ENCODE measurements at places on chromosomes 3 and 15.

GRCh38 chr3:114632757-114633424, 339.1 kb downstream of the TIGIT start:
- no peak for DNase-seq

- no peak for DNase-seq
Measured at GRCh38 chr3:13204177-13204581, 130.9 kb upstream of the IQSEC1 start.

- no peak for DNase-seq
Measured at GRCh38 chr3:137264843-137265330, 307.1 kb downstream of the IL20RB start.

DNA sequence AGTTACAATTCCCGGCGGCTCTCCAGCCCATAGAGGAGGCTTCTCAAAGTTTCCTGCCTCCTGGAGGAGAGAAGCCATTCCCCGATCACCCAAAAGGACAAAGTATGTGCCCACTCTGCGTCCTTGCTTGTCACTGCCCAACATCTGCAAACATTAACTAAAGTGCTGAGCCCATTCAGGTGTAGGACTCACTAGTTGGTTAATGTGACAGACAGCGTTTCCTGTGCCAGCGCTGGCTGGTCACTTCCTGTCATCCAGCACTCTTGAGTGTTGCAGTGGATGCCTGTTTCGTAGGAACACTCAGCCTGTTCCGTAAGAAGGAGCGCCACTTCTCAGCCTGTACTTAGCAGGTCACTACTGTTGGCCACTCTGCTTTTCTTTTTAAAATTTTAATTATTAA, 100.3 kb downstream of the APBA2 start:
- DNase-seq, result peak; percentile 53

DNA sequence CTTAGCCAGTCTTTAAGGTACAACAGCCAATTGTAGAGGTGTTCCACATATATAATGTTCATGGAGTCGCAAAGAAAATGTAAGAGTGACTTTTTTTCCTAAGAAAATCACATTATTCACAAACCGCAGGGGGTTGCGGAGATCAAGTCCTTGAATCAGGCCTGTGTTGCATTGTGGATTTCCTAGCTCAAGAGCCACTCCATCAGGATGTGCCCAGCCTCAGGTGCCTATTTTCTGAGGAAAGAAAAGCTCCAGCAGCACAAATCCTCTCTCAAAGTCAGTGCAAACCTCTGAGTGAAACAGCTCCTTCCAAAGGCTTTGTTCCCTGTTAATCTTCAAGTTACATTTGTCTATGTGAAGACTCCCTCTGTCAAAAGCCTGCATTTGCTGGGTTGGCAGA, 349.4 kb downstream of the CLSTN2 start:
- DNase-seq, result no peak

GRCh38 chr15:72339777-72340177, 19.8 kb upstream of the CELF6 start:
- no peak for DNase-seq

DNA sequence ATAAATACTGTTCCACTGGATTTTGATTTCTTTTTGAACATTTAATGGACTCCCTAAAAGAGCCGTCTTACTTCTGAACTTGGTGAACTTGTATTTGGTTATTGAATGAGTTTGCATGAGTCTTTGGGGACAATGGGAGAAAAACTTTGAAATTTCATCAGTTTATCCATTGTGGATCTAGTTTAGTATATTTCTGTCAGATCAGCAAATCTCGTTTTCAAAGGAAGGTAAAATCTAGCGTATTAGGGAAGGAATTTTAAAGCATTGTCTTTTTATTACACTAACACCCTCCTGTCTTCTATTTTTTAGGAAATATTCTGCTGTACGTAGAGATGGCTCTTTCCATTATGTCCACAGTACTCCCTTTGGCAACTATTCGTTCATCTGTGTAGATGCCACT, 12.8 kb downstream of the TMEM62 start:
- no peak for DNase-seq

DNA sequence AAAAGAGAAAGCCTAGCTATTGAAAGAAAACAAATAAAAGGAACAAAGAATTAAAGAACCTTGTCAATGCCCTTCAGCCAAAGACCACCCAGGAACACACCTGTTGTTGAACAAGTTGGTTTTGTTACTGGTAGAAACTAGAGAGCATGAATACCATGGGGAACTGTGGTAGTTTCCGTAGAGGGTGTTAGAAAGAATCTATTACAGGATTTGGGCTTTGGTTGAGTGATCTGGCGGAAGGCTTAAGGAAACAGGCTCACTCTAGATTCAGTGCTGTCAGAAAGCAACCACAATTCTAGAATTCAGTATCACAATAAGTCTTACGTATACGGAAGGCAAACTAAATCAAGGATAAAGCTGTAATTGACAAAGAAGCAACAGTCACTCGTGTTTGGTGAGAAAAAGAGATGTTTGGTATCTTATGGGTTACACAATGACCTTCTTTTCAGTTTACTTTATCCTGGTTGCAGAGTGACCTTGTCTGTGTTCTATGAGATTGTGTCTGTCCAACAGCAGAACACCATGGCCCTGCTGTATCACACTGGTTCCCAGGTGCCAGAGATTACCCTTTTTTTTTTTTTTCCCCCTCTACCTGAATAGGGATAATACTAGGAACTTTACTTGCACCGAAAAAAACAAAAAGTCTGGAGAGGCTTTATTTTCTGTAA, 265.9 kb downstream of the SHQ1 start:
- DNase-seq, result no peak

Data from activated gamma-delta T cell treated with Interleukin-2 at 50 U/mL for 16 hours (primary cell).